ENCODE measurements at places on chromosomes 11 and 22.
A peak's percentile ranks its signal among the peaks of the same experiment; 100 is the strongest.

DNA sequence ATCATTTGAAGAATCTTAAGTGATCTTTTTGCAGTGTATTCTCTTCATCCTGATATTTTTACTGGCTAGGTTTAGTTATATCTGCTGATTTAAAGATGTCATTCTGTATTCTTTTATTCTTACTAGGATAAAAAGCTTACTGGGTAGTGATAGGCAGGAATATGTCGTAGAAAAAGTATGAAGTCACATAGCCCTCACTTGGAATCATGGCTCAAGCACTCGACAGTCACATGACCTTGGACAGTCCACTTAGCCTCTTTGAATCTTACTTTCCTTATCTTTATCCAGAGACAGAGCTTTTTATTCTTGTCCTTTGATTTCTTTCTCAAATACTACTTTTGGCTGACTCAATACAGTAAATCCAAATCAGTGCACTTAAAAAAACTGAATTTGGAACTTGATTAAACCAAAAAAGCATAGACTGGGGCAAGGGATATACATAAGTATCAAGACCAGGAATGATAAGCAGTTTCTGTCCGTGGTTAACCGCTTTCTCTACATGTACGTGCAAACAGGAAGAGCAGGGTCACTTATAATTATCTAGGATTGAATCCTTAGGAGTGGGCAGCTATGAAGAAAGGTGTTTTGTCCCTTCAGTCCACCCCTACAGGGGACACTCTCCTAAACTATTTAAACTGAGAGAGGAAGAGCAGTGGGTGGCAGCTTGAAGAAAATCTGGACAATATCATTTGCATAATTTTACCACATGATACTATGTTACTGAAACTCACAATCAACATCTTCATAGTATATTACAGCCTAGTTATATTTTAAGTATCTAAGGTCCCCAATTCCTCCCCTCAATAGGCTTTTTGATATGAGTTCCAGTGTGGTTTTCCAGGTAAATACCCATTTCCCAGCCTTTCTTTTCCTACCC, 8.0 kb downstream of the MMP7 start:
- no peak for DNase-seq

DNA sequence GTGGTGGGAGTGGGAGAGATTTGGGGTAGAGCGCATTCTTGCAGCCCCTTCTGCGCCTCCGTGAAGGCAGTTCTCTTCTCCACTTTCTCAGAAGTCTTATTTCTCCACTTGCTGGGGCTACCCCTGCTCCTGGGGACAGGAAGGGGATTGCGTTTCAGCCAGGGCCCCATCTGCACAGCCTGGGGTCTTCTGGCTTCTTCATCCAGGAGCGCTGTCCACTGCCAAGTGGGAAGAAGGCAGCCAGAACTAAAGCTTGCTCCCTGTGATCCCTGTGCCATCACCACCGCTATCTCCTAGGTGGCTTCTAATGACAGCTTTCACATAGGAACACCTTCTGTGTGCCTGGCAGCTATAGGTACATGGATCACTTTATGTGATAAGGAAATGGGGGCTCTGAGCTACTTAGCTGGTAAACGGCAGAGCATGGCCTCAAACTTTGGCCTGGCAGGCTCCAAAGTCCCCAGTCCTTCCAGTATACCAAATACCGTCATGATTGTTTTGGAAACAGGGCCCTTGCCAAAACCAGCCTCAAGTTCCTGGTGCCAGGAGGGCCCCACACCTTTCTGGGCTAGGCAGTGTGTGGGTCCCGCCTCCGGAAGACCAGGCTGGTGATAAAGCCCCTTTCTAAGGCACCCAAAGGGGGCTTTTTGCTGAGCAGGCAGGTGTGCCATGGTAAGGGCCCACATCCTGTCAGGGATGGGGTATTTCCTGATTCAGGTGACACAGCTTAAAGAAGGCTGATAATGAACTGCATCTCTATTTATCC, 60.4 kb upstream of the PAX6 start:
- DNase-seq = no peak

DNA sequence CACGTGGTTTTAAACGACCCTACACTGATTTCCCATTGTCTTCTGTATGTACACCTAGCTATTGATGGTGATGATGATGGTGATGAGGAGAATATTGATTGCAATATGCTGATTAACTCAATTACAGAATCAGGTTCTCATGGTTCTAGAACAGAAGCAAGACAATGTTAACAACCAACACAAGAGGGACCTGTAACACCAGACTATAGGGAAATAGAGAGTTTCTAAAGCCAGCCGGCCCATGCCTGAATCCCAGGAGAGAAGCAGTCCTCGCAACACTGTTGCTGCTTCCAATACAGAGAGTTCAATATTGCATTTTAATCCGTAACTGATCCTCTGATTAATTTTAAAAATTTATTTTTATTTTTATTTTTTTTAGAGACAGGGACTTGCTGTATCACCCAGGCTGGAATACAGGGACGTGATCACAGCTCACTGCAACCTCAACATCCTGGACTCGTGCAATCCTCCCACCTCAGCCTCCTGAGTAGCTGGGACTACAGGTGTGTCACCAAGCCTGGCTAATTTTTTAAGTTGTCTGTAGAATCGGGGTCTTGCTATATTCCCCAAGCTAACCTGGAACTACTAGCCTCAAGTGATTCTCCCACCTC, 22.2 kb upstream of the UBASH3B start:
- DNase-seq = no peak

- no peak for DNase-seq
These were observed 6.6 kb downstream of the KLHL22 start for GRCh38 chr22:20488946-20489345.

- DNase-seq = no peak
These were observed 107.9 kb downstream of the SCN3B start for GRCh38 chr11:123546515-123546914.

DNA sequence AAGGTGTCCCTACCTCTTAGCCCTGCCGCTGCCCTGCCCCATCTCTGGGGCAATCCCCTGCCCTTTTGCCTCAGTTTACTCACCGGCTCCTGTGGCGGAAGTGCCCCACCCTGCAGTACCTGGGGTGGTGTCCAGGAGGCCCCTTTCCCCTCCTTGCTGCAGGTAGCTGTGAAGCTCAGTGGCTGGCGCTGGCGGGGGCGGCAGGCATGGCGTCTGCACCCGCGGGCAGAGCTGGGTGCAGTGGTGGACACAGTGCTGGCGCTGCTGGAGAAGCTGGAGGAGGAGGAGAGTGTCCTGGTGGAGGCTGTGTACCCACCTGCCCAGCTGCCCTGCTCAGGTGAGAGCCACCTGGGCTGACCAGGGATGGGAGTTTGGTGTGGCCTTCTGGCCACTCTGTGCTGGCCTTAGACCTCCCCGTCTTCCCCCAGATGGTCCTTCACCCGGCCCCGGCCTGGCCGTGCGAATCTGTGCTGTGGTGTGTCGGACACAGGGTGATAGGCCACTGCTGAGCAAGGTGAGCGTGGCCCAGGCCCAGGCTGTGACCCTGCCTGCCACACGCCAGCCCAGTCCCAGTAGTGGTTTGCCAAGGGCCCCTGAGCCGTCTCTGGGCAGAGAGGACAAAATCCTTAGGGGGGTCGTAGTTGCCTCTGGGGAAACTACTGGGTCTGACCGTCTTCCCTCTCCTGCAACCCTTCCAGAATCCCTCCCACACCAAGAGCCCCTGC, 4.0 kb downstream of the CARNS1 start:
- DNase-seq = no peak

GRCh38 chr11:66335531-66336233, 552 bp downstream of the RIN1 start:
- no peak for DNase-seq

DNA sequence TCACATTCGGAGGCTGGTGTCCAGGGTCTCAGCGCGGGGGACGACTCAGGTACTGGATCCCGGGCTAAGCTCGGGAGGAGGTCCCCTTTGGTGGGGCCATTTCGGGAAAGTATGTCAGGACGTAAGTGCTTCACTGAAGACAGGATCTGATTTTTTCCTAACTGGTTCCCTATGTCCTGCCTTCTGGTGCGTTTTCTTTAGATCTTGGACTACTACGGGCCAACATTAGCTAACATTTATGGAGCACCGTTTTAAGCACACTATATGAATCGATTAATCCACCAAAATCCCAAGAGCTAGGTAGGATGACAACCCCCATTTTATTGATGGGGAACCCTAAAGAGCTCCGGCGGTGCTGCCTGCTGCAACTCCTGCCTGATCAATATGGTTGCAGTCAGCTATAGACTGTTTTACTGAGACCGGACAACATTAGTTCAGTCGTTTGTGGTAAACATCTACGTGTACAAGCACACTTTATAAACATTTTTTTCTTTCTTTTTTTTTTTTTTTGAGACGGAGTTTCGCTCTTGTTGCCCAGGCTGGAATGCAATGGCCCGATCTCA, 17.0 kb upstream of the WDR74 start:
- no peak for DNase-seq

DNA sequence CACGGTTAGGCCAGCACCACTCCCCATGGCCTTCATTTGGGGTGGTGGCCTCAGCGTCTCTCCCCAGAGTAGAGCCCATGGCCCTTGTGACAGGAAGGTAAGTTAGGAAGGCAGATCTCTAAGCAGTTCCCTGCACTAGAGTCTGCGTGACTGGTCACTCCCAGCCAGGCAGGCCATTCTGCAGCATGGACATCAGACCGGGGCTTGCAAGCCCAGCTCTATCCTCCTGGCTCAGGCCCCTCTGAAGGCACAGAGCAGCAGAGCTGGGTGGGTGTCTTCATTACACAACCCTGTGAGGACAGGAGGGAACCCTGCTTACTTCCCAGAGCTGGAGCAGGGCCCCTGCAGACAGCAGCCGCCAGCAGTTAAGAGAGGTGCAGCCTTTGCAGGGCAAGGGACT, 77.3 kb downstream of the PIWIL3 start:
- no peak for DNase-seq

GRCh38 chr11:14766585-14766984, 123.0 kb downstream of the PDE3B start:
- DNase-seq = no peak

DNA sequence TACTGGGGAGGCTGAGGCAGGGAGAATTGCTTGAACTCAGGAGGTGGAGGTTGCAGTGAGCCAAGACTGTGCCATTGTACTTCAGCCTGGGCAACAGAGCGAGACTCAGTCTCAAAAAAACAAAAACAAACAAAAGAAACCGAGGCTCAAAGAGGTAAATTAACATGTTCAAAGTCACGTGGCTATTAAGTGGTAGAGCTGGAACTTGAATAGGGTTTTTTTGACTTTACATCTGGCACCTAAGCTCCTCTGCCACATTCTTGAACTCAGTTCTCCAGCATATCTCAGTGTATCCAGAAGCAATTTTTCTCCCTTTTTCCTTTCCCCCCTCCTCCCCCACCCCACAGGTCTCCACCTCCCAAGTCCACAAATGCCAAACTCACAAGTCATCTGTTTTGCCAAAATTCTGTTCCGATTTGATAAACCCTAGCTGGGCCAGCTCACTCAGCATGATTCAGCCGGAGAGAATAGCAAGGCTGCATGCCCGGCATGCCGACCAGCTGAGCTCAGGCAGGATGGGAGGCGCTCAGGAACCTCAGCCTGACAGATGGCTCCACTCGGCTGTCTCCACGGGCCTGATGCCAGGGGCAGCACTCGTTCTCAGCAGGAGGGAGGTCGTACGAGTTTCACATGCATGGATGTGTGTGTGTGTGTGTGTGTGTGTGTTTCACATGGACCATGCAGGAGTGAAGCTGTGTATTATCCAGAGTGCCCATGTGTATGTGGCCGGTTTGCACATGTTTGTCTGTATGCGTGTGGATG, 63.2 kb upstream of the RRAS2 start:
- DNase-seq = no peak

GRCh38 chr22:31095637-31096249, 11.6 kb downstream of the SELENOM start:
- DNase-seq = no peak

DNA sequence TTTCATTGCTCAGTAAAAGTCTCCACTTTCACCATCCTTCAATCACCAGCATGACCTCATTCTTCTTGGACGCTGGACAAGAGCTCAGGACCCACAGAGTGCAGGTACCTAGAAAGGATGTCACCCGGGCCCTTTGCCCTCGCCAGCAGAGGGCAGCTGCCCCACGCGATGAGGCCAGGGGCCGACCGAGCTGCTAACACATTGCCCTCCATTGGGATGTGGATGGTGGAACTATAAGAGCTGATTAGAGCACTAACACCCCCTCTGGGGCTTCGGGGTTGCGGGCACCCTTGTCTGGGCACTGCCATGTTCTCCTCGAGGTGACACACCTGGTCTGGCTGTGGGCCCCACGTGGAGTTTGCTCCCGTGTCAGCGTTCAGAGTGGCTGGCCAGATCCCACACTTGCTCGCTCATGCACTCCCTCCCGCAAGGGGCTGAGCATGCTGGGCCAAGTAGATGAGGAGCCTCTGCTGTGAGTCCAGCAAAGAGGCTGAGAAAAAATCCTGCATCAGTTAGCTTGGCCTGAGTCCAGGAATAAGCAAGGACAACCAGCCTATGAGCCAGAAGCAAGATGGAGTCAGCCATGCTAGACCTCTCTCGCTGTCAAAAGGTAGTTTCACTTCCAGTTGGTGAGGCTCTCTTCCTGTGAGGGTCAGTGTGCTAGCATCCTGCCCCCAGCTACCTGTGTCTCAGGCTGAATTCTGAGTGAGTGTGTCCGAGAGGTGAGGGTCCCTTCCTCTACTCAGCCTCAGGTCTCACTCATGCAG, 9.8 kb downstream of the KRTAP5-6 start:
- peak; percentile 38 for DNase-seq

DNA sequence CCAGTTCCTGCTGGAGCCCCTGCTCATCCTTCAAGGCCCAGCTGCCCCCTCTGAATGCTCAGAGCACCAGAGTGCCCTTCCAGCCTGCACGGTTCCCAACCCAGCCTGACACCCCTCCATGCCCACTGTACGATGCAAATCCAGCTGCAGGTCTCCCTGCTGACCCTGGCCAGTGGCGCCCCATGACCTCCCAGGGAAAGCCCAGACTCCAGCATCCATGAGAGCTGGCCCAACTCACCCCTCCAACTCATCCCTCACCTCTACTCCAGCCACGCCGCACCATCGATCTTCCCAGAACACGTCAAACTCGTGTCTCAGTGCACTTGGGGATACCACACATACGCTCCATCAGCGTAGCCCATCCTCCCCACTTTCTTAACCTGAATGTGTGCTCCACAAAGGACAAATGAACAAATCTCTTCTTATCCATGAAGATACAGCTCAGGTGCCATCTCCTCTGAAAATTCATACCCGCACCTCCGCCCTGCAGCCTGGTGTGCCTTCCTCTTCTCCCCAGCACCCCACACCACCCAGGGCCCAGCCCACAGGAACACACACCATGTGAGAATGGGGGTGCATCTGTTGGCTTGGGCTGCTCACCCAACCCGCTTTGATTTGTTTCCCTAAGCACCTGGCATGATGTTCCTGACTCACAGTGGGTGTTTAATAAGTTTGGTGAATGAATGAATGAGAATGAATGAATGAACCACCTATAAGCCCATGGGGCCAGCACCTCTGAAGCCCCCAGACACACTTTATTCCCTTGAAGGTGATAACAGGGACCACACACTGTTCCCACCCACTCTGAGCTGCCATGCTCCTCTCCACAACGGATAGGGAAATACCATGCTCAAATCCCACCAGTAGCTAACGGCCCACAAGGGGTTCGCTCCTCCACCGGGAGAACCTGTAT, 6.2 kb downstream of the PLA2G6 start:
- no peak for DNase-seq

- no peak for DNase-seq
These were observed 9.4 kb downstream of the FHIP1B start for GRCh38 chr11:6225024-6225423.

Data from activated CD4-positive, alpha-beta memory T cell treated with anti-CD3 and anti-CD28 coated beads, Interleukin-2, amount 10 ng/mL, durations not matched to agents 7 days and 5 days (primary cell).